ENCODE measurements at places on chromosomes 16 and 17. TPM values are rescaled to one million over a fixed set of nuclear protein-coding genes. Genes with fewer than 3 reads are reported as not detected.

- no peak for DNase-seq
Observed at GRCh38 chr16:85494315-85494714, 118.8 kb upstream of the GSE1 start.

The PDP2 gene
- total RNA-seq: 16.5 TPM

- no peak for DNase-seq
Observed at GRCh38 chr16:86257546-86257945, 252.8 kb upstream of the FOXF1 start.

GRCh38 chr17:21400816-21401593 lies 24.8 kb downstream of the KCNJ12 start:
- DNase-seq: no peak

DNA sequence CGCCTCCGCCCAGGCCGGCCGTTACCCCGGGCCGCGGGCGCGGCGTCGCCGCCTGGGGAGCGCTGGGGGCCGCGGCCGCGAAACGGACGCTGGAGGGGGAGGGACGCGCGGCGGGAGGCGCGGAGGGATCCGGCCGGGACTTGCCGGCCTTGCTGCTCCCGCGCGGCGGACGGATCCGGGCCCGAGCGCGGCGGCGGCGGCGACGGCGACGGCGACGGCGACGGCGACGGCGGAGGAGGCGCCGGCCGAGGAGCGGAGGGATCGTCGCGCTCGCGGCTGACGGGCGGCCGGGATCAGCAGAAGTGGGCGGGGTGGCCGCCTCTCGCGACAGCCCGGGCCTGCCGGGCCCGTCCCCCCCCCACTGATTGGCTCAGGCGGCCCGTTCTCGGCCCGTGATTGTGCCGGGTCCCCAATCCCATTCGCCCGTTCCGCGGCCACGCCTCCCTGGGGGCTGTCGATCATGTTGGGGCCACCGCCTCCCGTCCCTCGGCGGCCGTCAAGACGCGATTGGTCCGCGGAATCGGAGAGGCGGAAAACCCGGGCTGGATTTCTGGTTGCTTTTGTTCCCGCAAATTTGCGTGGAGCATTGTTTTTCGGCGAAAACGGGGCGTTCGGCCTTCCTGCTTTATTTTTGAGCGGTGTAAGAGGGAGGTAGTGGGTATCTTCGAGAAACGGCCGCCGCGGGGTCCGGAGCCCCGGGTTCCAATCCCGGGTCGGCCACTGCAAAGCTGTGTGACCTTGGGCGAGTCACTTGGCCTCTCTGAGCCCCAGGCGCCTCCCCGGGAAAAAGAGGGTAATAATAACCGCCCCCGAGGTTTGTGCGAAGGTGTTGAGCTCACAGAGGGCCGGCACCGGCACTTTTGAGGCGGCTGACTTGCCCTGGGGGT lies at the start of gene ZCCHC14:
TSS of gene ZCCHC14 (minus strand) at position 304 of the 887 bp plus-strand sequence. CDS start 786 bp downstream, outside the sequence.
- DNase-seq: peak; percentile 99

The AHSP gene
- not detected for total RNA-seq

DNA sequence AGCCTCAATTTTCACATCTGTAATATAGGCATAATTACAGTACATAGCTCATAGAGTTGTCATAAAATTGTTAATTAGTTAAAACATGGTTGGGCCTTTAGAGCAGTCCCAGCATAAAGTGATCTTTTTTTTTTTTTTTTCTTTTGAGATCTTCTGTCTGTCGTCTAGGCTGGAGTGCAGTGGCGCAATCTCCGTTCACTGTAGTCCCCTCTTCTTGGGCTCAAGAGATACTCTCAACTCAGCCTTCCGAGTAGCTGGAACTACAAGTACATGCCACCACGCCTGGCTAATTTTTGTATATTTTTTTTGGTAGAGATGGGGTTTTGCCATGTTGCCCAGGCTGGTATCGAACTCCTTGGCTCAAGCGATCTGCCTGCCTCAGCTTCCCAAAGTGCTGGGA lies 31.0 kb downstream of the RND2 start:
- DNase-seq: no peak

The C17orf107 gene
- total RNA-seq: 24.4 TPM
